ENCODE measurements at places on chromosomes 4 and X.

GRCh38 chr4:23135792-23136645, 443.3 kb downstream of the GBA3 start:
- peak; percentile 33 for DNase-seq

DNA sequence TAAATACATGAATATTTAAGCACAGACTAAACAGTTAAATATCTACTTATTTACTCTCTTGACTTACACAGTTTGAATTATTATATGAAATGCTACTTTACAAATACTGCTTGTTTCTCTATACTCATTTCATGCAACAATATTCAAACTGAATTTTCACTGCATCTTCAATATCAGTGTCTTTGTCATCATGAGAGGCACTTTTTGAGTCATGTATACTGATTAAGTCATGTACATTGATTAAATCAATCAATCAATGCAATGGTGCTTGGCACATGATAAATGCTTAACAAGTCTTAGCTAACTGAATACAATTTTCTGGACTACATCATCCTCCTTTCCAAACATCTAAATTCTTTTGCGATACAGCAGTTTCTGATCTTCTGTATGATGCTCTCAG, 67.1 kb downstream of the CHM start:
- DNase-seq, result peak; percentile 52

DNA sequence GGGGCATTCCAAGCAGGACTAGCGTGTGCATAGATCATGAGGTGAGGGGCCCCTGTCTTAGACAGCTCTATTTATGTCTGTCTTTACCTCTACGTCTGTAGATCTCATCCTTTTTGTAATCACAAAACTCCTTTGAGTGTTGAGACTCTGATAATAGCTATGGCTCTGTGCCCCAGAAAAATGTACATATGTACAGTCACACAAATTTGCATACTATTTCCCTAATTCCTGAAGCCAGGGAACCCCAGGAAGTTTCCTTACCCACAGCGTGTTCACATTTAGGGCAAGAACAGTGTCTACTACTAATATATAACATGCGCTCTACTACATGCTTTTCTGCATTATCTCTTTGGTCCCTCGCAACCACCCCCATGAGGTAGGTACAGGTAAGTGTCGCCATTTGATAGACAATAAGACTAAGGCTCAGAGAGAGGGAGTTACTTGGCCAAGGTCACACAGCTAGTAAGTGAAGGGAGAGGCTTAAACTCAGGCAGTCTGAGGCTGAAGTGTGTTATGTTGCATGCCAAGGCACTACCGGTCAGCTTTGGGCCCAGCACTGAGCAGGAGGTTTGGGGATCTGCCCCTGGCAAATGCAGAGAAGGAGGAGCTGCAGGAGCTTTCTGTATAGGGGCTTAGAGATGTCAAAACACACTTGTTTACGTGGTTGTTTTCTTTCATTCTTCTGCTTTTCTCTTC, 21.0 kb upstream of the CITED1 start:
- no peak for DNase-seq

DNA sequence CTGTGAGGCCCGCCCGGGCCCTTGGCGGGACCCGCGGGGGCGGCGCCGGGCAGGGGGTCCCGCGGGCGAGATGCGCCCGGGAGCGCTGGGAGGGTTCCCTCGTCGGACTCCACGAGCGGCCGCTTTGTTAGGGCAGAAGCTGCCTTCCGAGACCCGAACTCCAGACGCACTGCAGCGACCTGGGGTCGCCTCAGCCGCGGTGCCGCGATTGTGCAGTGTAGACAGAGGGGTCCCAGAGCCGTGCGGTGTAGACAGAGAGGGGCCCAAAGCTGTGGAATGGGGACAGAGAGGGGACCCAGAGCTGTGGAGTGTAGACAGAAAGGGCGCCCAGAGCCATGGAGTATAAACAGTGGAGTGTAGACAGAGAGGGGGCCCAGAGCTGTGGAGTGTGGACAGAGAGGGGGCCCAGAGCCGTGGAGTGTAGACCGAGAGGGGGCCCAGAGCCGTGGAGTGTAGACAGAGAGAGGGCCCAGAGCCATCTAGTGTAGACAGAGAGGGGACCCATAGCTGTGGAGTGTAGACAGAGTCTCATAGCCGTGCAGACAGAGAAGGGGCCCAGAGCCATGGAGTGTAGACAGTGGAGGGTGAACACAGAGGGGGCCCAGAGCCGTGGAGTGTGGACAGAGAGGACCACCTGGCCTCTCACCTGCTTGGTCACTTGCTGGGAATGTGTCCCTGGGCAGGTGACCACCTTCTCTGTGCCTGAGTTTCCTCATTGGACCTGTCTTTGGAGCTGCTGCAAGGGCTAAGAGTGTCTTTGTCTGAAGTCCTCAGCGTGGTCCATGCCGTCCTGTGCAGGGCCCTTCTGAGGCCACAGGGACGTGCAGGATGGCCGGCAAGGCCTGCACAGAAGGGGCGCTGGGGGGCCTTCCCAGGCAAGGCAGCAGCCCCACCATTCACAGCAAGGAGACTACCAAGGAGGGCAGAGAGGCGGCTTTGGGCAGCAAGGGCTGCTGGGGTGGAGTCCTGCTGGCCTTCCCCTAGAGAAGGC, 875 bp downstream of the RGS12 start:
- DNase-seq, result no peak

All from activated CD4-positive, alpha-beta T cell treated with anti-CD3 and anti-CD28 coated beads, Interleukin-2, amount 50 U/mL, for 16 hours (primary cell).